Psoas muscle (tissue), 8 donors: ENCODE measurements at places on chromosomes 7 and 10. TPM values are rescaled to one million over a fixed set of nuclear protein-coding genes. Genes with fewer than 3 reads are reported as not detected.

Gene LIPN
- not detected for total RNA-seq

GRCh38 chr10:28796606-28797512 lies 119.5 kb downstream of the BAMBI start:
- no peak overlapping the region for H3K4me3 ChIP-seq
- H3K4me1 ChIP-seq, result no peaks in the 10 kb centered on the region
- H3K36me3 ChIP-seq, result no peaks in the 10 kb centered on the region
- DNase-seq, result peak; percentile 44
- H3K27me3 ChIP-seq, result no peaks in the 10 kb centered on the region

- no peak for DNase-seq
- no peaks in the 10 kb centered on the region for H3K36me3 ChIP-seq
- no peaks in the 10 kb centered on the region for H3K4me1 ChIP-seq
- no peak overlapping the region for H3K27ac ChIP-seq
- H3K27me3 ChIP-seq, result no peaks in the 10 kb centered on the region
Measured at GRCh38 chr10:95214369-95214768, 20.3 kb downstream of the ACSM6 start.

Gene GPR37
- 0.63 TPM for total RNA-seq

Gene HGF
- 0.78 TPM for total RNA-seq

GRCh38 chr7:101102026-101102425 lies 16.7 kb downstream of the TRIM56 start:
- no peak for DNase-seq
- H3K27me3 ChIP-seq, result peaks cover 22% of the 10 kb centered on the region
- H3K4me1 ChIP-seq, result peaks cover 16% of the 10 kb centered on the region
